ENCODE measurements at places on chromosomes 12 and 14.

DNA sequence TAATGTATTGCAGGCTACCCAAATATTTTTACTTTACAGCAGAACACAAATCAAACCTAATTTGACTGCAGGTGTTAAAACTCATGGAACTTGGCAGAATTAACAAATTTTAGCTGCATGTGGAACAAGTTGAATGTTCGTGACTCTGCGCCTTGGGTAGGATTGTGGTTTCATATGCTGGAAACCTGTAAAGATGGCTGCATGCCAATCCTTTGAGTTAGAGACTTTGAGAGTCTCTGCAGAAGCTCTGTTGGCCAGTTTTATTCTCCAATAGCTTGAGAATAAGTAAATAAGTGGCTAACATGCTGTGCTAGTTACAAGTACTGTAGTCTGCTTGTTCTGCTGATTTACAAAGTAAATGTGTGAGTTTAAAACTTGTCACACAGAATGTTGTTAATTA lies 77.8 kb downstream of the PDE6H start:
- no peak for DNase-seq

- DNase-seq: no peak
Observed at GRCh38 chr14:99136047-99136400, 136.0 kb downstream of the BCL11B start.

- no peak for DNase-seq
Observed at GRCh38 chr14:55968741-55969140, 149.5 kb upstream of the PELI2 start.

- no peak for DNase-seq
Observed at GRCh38 chr14:61451491-61451890, 130.1 kb downstream of the PRKCH start.

DNA sequence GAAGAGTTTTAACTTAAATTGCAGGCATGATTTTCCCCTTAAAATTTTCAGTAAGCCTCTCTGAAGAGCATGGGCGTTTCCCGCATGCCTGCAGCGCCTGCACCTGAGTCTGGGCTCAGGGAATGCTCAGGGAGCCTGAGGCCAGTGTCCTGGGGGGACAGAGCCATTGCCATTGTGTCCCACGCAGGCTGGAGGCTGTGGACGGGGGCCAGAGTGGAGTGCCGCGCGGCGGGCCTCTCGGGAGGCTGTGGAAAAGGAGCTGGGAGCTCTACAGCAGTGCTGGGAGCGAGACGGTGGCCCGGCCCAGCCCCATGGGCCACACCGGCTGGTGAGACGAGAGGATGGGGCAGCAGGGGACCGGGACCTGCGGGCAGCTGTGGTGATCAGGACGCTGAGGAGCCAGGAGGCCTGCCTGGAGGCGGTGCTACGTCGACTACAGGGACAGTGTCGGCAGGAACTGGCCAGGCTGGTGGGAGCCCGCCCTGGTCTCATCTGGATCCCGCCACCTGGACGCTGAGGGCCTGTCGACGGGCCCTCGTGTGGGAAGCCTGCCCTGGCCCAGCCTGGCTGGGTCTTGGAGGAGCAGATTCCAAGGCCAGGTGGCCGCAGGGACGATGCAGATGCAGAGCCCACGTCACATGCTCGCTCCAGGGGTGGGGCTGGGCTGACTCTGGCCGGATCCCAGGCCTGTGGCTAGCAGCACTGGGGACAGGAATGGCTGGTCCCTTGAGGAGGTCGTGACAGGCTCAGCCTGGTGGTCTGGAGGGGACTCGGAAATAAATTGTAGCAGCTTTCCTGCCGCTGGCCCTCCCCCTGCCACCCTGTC lies 7.6 kb downstream of the TEDC1 start:
- no peak for DNase-seq

- DNase-seq: no peak
Observed at GRCh38 chr12:68871921-68872320, 61.0 kb downstream of the CPM start.
